ENCODE measurements at places on chromosomes 6 and 20.

- DNase-seq: no peak
Observed at GRCh38 chr20:32943490-32944052, 60.7 kb downstream of the SUN5 start.

DNA sequence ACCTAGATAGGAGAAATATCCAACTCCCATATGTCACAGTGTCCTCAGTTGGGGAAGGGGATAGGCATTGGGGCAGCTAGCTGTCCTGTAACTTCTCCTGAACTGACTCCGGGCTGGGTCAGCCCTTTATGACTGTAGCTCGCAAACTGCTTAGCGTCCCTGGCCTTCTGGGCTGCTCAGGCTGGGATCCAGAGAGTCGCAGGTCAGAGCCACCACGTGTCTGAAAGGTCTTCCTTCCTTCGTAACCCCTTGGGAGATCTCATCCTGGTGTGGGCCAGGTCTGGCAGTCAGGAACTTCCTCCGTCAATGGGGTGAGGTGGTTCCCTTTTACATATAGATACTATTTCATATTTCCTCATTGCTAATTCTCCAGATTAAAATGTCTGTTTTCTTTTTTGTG is 28.8 kb upstream of the HINT3 start:
- no peak for DNase-seq

DNA sequence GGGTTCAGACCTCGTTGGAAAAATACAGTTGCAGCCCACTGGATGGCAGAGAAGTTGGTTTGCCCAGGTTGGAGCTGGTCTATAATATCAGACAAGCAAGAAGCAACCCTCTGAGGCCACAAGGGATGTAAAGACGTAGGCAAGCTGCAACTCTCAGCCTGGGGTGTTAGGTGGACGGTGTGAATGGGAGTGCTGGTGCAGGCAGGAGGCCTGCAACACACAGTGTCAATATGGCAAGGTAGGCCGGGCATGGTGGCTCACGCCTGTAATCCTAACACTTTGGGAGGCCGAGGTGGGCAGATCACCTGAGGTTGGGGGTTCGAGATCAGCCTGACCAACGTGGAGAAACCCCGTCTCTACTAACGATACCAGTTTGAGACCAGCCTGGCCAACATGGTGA is 10.5 kb downstream of the VPS16 start:
- no peak for DNase-seq

DNA sequence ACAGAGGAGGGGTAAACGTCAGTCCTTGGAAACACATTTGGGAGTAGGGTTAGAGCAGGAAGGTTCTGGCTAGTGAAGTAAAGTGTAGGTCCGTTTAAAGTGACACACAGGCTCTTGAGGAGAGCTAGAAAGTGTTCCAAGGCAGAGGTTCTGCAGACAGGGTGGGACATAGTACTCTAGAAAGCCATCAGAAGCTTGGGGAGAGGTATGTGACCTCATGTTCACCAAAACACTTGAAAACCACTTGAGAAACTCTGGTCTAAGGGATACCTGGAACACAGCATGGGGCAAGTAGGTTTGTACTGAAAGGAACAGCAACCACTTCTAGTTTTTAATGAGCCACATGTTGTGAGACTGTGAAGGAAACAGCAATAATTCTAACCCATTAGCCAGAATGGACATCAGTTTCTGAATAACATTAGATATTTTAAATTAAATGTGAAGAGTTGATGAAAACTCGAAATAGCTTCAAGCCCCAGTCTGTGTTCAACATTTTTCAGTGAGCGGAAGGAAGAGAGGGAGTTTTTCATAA is 49.0 kb downstream of the SOBP start:
- no peak for DNase-seq

DNA sequence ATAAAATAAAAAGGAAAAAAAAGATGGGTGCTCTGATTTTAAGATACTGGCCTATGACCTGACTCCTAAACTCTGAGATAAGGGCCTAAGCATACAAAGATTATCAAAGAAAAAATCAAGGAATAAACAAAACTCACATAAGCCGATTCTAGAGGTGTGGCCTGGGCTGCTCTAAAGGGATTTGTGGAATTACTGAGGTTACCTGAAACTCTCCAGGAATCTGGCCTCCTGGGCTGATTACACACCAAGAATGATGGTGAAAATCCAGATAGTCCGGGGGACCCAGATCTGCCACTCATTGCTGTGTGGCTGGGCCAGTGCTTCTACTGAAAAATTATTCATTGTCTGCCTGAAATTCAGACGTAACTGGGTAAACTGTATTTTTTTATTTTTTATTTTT is 122.7 kb upstream of the RNF24 start:
- no peak for DNase-seq

GRCh38 chr6:19753826-19754225 is 83.3 kb upstream of the ID4 start:
- DNase-seq: no peak

DNA sequence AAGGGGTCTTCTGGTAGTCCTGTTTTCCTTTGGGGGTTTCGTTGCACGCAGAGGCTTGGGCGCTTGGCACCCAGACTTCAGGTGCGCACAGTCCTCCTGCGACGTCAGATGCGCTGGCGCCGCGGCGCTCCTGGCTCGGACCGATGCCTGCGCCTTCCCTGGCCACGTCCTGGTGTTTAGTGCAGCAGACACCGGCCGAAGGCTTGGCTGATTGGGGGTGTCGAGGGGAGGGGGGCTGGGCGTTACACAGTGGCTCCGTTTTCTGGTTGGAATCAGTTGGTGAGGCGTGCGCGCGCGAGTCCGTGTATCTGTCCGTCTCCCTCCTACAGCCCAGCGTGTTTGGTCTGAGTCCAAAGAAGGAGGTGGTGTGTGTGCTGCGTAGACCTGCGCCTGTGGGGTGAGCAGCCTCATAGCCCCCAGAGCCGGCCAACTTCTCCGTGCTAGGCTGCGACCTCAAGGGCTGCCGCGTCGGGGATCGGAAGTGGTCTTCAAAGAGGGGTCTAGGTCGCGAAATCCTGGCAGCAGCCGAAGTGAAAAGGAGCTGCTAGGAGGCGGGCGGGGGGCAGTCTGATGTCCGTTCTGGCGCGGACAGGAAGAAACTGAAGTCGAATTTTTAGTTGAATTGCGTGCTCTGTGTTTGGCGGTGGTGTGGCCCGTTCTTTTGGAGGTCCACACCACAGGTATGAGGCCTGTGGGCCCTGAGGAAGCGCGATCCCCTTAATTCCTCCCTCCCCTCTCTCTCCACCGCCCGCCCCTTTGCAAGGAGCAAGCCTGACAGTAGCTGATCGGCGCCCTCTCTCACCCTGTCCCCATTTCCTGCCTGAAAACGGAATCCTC is 1.5 kb downstream of the SYNDIG1 start:
- DNase-seq: no peak

DNA sequence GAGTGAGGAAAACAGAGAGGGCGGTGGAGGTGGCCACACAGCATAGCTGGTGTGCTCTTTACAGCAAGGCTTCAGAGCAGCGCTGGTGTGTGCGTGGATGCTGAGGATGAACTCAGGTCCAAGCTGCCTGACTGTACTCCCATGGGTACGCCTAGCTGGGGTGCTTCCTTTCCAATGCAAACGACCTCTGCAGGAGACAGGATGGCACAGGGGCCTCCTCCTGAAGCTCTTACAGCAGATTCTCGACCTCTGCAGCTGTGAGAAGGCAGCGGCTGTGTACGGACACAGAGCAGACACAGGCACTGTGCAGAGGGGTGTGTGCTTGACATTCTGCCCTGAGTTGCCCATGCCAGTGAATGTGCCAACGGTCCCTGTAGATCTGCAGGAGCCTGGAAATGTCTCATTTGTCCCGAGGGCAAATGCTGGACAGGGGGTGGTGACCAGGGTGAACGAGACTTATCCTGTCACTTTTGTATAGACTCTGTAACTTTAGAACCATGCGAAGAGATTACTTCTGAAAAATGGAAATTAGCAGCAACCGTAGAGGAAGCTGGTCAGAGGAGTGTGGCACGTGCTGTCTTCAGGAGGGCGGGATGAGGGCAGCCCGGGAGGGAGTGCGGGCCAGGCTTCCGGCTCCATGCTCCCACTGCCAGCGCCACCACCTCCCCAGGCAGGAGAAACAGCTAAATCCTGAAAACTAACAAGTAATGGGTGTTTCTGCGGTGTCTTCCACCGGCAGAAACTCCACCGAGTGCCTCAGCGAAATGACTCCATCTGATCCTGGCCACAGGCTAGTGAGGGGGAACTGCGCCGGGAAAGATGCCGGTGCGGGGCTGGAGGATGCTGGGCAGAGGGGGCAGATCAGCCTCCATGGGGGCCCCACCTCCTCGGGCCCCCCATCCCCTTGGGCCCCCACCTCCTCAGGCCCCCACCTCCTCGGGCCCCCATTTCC is 120.9 kb upstream of the RPS6KA2 start:
- no peak for DNase-seq

Data from GM04503 (cell line).